Psoas muscle (tissue), 8 donors: ENCODE measurements at places on chromosomes 16 and 17. TPM values are rescaled to one million over a fixed set of nuclear protein-coding genes. Genes with fewer than 3 reads are reported as not detected.

The NPB gene
- 2.9 TPM for polyA plus RNA-seq

The VAT1L gene
- polyA plus RNA-seq, result 0.05 TPM

- H3K4me1 ChIP-seq, result no peaks in the 10 kb centered on the region
- H3K27ac ChIP-seq, result no peak overlapping the region
- H3K4me3 ChIP-seq, result no peak overlapping the region
- DNase-seq, result no peak
- no peaks in the 10 kb centered on the region for H3K36me3 ChIP-seq
- H3K27me3 ChIP-seq, result no peaks in the 10 kb centered on the region
Measured at GRCh38 chr17:22138861-22139469, 446.6 kb downstream of the KCNJ18 start.

- no peak for DNase-seq
- no peak overlapping the region for H3K4me3 ChIP-seq
- H3K27me3 ChIP-seq, result no peaks in the 10 kb centered on the region
- H3K27ac ChIP-seq, result no peak overlapping the region
Measured at GRCh38 chr16:72818236-72818845, 229.6 kb downstream of the ZFHX3 start.

DNA sequence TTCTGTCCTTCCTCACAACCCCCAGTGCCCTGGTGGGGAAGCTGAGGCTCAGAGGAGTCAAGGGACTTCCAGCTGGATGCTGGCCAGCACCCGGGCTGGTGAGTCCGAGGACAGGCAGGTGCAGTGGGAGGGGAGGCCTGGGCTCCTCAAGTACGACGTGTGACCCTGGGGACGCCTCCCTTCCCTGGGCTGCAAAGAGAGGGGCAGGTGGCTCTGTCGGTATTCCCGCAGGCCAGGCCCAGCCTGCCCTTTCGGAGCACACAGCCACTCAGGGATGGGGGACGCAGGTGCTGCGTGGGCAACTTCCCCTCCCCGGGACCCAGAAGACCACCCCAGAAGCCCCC, 33.1 kb upstream of the PVALEF start:
- H3K4me1 ChIP-seq, result no peaks in the 10 kb centered on the region
- no peaks in the 10 kb centered on the region for H3K36me3 ChIP-seq
- H3K27ac ChIP-seq, result no peak overlapping the region
- H3K4me3 ChIP-seq, result no peak overlapping the region

The TEX14 gene
- 0.05 TPM for polyA plus RNA-seq

DNA sequence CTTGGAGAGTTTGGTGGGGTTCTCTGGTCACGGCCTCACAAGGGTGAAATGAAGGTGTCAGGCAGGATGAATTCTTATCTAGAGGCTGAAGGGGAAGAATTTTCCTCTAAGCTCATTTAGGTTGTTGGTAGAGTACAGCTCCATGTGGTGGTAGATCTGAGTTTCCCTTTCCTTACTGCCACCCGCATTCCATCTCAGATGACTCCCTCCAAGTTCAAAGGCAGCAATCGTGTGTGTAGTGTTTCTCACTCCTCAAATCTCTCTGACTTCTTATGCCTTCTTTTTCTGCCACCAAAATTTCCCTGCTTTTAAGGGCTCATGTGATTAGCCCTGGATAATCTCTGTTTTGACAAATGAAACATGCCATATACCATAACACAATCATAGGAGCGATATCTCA, 135.5 kb upstream of the MYOCD start:
- no peak for DNase-seq
- no peaks in the 10 kb centered on the region for H3K4me1 ChIP-seq
- H3K27me3 ChIP-seq, result no peaks in the 10 kb centered on the region

The PRAC2 gene
- polyA plus RNA-seq, result not detected

- H3K27ac ChIP-seq, result no peak overlapping the region
Measured at GRCh38 chr16:57870753-57871454, 68.6 kb upstream of the KIFC3 start.

GRCh38 chr16:14407786-14408399, 222.2 kb downstream of the PARN start:
- no peaks in the 10 kb centered on the region for H3K27me3 ChIP-seq
- H3K27ac ChIP-seq, result no peak overlapping the region
- H3K4me3 ChIP-seq, result no peak overlapping the region
- H3K36me3 ChIP-seq, result no peaks in the 10 kb centered on the region

GRCh38 chr16:67926181-67926750, 5.4 kb downstream of the CTRL start:
- H3K27me3 ChIP-seq, result no peaks in the 10 kb centered on the region
- H3K4me1 ChIP-seq, result peaks cover 54% of the 10 kb centered on the region
- peak overlapping the region; percentile 83 for H3K27ac ChIP-seq
- H3K36me3 ChIP-seq, result peaks cover 40% of the 10 kb centered on the region

GRCh38 chr17:35889241-35889640, 9.1 kb upstream of the CCL5 start:
- H3K27ac ChIP-seq, result no peak overlapping the region
- no peaks in the 10 kb centered on the region for H3K4me1 ChIP-seq
- no peaks in the 10 kb centered on the region for H3K27me3 ChIP-seq
- H3K36me3 ChIP-seq, result no peaks in the 10 kb centered on the region
- H3K4me3 ChIP-seq, result no peak overlapping the region

The C17orf107 gene
- 0.03 TPM for polyA plus RNA-seq

DNA sequence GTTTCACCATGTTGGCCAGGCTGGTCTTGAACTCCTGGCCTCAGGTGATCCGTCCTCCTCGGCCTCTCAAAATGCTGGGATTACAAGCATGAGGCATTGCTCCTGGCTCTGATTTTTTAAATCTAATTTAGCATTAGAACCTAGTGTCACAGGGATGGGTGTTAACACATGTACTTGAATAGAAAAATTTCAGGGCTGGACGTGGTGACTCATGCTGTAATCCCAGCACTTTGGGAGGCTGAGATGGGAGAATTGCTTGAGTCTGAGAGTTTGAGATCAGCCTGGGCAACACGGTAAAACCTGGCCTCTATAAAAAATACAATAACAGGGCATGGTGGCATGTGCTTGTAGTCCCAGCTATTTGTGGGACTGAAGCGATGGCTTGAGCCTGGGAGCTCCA, 6.0 kb upstream of the RNF135 start:
- DNase-seq, result peak; percentile 6
- H3K4me1 ChIP-seq, result no peaks in the 10 kb centered on the region
- no peaks in the 10 kb centered on the region for H3K36me3 ChIP-seq
- H3K27me3 ChIP-seq, result no peaks in the 10 kb centered on the region
- no peak overlapping the region for H3K27ac ChIP-seq
- no peak overlapping the region for H3K4me3 ChIP-seq

GRCh38 chr17:38456031-38456815, 28.0 kb downstream of the ARHGAP23 start:
- no peak for DNase-seq
- H3K27me3 ChIP-seq, result no peaks in the 10 kb centered on the region

GRCh38 chr17:46984341-46984740, 5.3 kb upstream of the RPRML start:
- H3K36me3 ChIP-seq, result no peaks in the 10 kb centered on the region
- peaks cover 10% of the 10 kb centered on the region for H3K4me1 ChIP-seq
- H3K27ac ChIP-seq, result peak overlapping the region; percentile 86
- peak overlapping the region; percentile 26 for H3K4me3 ChIP-seq

The TNFRSF17 gene
- polyA plus RNA-seq, result not detected

The IL34 gene
- polyA plus RNA-seq, result 2.2 TPM

The RAC3 gene
- 0.05 TPM for polyA plus RNA-seq

DNA sequence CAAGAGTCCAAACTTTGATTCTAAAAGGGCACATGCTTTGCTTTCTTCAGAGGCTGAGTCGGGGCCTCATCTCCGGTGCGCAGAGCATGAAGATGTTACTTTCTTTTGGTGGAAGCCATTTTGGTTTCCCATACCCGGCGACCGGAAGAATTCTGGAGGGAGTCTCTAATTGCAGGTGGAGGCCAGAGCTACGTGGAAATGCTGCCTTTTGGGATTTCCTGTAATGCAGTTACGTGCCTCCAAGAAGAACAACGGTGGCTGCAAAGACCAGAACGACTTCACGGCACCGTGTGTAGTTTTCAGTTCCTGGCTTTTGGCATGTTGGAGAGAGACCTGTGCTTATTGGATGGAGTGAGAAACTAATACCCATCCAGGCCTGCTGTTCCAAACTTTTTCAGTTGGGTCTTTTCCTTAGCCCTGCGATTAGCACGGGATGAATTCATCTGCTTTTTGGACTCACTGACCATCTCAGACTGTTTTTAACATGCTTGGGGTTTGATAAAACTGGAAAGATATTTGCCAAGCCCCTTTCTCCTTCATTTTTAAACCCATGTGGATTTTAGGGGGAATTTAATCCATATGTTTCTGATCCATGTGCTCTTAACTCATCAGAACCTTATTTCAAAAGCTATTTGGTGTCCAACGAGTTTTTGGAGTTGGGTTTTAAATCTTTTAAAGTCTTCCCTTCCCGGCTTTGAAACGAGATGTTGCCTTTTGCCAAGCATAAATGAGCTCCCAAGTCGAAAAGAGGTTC, 19.0 kb downstream of the FOXL1 start:
- H3K4me1 ChIP-seq, result no peaks in the 10 kb centered on the region
- no peak overlapping the region for H3K27ac ChIP-seq
- no peak overlapping the region for H3K4me3 ChIP-seq
- no peaks in the 10 kb centered on the region for H3K27me3 ChIP-seq
- no peaks in the 10 kb centered on the region for H3K36me3 ChIP-seq

DNA sequence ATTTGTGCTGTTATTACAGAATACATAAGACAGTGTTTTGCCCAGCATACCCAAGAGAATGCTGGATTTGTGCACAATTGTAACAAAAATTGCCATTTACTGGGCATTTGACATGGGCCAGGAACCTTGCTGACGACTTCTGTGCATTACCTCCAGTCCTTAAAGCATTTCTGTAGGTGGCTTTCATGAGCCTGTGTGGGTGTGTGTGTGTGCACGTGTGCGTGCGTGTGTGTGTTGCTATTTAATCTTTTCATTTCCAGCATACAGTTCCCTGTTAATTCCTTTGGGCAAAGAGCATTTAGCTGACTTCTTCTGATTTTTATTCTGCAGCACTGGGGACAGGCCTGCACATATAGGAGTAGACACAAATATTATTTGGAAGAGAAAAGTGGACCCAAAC, 134.4 kb downstream of the CYLD start:
- H3K4me1 ChIP-seq, result no peaks in the 10 kb centered on the region
- H3K36me3 ChIP-seq, result no peaks in the 10 kb centered on the region
- H3K27me3 ChIP-seq, result peaks cover 3% of the 10 kb centered on the region
- no peak overlapping the region for H3K4me3 ChIP-seq
- no peak for DNase-seq
